Thoracic aorta endothelial cell (primary cell): ENCODE measurements at places on chromosomes 3 and 15. TPM values are rescaled to one million over a fixed set of nuclear protein-coding genes. Genes with fewer than 3 reads are reported as not detected.

The TMEM266 gene
- total RNA-seq = not detected in 2 replicates

The AAGAB gene
- total RNA-seq = 44.4 and 51.5 TPM in 2 replicates

The ROBO2 gene
- total RNA-seq = under 0.01 TPM in 1 of 2 replicates, not detected in the other

The ABI3BP gene
- total RNA-seq = 36.0 and 40.6 TPM in 2 replicates

The GREM1 gene
- total RNA-seq = 0.07 and 0.13 TPM in 2 replicates

The ST3GAL6 gene
- total RNA-seq = 21.5 and 36.7 TPM in 2 replicates

The WDR72 gene
- total RNA-seq = not detected in 2 replicates

The IGF2BP2 gene
- 134 and 150 TPM in 2 replicates for total RNA-seq

The SEMA3B gene
- 0.40 and 0.79 TPM in 2 replicates for total RNA-seq

The CAND2 gene
- 1.6 and 4.5 TPM in 2 replicates for total RNA-seq

The MOBP gene
- 0.07 and 0.13 TPM in 2 replicates for total RNA-seq

The NR1I2 gene
- not detected in 2 replicates for total RNA-seq

The WWTR1 gene
- total RNA-seq = 307 and 362 TPM in 2 replicates

The RTP4 gene
- total RNA-seq = 0.22 TPM in 1 of 2 replicates, not detected in the other

The CSPG4 gene
- 0.07 and 0.13 TPM in 2 replicates for total RNA-seq

The SCN11A gene
- total RNA-seq = 0.14 and 0.27 TPM in 2 replicates
